ENCODE measurements at places on chromosomes 1 and 21. TPM values are rescaled to one million over a fixed set of nuclear protein-coding genes. Genes with fewer than 3 reads are reported as not detected.

DNA sequence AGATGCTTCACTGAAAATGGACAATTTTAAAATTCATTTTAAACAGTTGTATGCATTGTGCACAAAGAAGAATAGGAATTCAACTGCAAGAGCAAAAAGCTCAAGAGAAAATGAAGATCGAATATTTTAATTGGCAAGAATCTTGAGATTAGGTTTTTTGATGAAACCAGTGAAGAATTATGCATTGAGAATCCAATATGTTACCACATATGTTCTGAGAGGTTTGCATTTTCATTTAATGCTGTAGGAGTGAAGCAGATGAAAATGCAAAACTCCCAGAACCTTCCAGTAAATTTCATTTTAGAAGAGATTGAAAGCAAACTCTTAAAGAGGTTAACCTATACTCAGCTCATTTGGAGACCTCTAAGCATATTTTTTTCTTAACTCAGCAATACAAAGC lies 298.0 kb downstream of the OLFM3 start:
- DNase-seq = no peak

DNA sequence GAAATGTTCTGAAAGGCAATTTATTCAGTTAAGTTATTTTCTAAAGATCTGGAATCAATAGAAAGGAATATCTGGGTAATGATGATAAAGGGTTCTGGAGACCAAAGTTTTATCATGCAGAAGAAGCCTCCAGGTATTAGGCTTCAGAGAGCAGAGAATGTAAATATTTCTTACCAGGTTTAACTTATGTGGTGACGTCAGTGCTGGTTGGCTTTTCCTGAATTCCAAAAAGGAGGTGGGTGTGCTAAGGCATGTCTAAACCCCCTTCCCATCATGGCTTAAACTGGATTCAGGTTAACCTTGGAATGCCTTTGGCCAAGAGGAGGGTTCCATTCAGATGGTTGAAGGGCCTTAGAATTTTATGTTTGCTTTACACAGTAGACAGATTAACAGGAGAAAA lies 829.9 kb downstream of the NCAM2 start:
- no peak for DNase-seq

GRCh38 chr21:42222386-42222785 lies 3.4 kb downstream of the ABCG1 start:
- no peak for DNase-seq

DNA sequence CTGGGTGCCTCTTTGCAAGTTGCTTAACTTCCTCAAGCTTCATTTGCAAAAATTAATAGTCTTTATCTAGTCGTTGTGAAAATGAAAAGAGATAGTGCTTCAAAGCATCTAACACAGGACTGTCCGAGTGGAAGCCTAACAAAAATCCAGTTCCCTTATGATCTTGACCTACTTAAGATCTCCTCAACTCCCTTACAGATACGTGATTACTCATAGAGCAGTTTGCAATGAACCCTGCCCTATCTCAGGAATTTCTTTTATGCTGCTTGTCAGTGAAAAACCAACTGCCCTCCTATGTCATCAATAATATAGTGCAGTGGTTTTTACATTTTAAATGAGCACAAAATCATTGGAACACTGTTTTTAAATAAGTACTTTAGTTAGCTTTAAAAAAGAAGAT lies 314.3 kb downstream of the BACH1 start:
- no peak for DNase-seq

TNFRSF4 gene
- polyA plus RNA-seq = 0.10 TPM

SH2D1B gene
- 0.26 TPM for polyA plus RNA-seq

CDK11A gene
- polyA plus RNA-seq = 16.6 TPM

PDE4DIP gene
- polyA plus RNA-seq = 285 TPM
